ENCODE measurements at places on chromosomes 11 and 22. TPM values are rescaled to one million over a fixed set of nuclear protein-coding genes. Genes with fewer than 3 reads are reported as not detected.

DNA sequence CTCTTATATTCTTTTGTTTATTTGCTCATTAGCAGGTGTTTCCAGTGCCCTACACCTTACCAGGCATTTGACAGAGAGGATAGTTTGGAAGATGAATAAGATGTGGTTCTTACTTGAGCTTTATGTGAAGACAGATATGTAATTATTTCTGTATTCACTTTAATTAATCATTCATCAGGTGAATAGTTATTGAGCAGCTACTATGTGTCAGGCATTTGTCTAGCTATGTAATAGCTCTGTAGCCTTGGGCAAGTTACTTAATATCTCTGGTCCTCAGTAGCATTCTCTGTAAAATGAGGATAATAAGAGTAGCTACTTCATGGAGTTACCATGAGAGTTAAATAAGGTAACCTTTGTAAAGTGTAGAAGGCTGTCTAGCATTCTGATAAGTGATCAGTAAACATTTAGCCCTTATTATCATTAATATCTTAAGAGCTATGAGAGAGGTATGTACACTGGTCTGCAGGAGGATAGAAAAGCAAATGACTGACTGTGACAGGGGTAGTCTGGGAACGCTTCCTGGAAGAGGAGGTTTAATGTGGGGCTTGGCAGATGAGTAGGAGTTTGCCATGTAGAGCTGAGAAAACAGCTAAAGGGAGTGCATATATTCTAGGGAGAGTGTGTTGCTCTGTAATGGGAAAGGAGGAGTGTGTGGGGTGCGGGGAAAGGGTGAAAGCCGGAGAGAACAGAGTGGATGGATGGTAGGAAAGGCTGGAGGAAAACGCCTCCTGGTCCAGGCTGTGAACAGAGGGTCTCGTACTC is 56.1 kb downstream of the MICAL2 start:
- no peak for DNase-seq

DNA sequence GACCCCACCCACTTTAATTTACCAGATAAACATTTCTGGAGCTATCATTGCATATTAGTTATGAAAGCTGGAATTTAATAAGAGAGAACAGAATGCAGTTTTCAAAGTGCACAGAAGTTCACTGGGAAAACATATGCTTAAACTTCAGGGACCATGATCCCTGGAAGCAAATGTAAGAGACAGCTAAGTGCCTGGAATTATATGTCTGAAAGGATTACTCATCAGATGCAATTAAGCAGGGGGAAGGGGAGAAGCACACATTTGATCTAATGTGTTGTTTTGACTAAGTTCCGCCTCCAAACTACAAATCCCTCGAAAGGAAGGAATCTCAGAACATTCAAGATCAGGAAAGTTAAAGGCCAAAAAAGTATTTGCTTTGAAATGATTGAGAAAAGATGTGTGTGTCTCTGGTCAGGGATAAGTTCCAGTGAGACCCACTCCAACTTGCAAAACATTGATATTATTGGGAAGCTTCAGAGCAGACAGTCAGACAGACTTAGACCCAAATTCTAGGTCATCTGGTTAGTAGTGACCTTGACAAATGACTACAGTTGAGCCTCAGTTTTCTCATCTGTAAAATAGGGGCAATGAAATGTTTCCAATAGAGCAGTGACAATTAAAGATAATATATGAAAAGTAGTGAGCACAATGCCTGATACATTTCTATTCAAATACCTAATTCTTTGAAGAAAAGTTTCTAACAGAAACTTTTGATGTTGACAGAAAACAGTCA is 147.6 kb downstream of the ME3 start:
- DNase-seq, result peak; percentile 73

DNA sequence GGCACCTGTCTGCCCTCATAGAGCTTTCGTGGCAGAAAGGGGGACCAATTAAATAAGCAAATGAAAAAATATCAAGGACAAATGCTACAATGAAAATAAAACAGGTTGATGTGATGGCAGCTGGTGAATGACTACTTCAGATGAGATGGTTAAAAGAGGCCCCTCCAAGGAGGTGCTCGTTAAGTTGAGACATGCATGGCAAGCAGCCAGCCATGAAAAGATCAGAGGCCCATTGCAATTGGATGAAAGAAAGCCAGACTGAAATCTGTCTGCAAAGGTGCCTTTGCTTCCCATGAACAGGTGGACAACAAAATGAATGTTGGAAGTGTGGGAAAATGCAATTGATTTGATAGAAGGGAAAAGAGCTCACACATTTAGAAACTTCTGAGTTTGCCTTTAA is 848 bp upstream of the TRPC6 start:
- no peak for DNase-seq

DNA sequence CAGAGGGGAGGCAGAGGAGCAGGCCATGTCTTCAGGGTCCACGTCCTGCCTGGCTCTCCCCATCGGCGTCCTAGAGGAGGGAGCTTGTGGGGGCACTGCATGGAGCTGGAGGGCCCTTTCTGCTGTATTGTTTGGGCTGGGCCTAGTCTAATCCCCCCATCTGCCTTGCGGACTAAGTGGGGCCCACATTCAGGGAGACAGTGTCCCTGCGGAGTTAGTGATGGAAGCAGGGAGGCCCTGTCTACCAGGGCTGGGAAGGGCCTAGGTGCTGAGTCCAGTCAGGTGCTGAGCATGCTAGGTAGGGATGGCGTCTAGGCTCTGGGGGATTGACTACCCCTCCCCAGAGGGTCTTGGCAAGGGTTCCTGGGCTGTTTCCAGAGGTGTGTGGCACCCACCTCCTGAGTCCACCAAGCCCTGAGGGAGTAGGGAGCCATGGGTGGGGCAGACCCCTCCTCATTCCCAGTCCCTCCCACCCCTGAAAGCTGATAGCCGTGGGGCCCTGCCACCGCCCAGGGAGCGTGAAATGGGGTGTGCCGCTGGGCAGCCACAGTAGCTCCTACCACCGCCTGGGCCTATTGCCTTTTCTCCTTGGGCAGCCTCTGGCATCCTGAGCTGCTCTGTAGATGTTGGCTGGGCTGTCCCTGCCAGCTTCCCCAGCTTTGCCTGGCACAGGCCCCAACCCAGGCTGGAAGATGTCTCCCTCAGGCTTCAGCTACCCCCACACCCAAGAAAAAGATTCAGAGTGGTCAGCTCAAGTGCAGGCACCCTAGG is 1.9 kb upstream of the POLD4 start:
- DNase-seq, result no peak

GRCh38 chr22:17371448-17371847 is 2.2 kb downstream of the CECR2 start:
- DNase-seq, result no peak

GRCh38 chr22:29722587-29722986 is 2.8 kb downstream of the CABP7 start:
- no peak for DNase-seq

GRCh38 chr22:26479043-26479791 is 4.4 kb downstream of the HPS4 start:
- no peak for DNase-seq

- DNase-seq, result no peak
Observed at GRCh38 chr22:49259839-49260615, 567.6 kb downstream of the BRD1 start.

- peak; percentile 54 for DNase-seq
Observed at GRCh38 chr11:119461229-119461963, 38.4 kb upstream of the THY1 start.

DNA sequence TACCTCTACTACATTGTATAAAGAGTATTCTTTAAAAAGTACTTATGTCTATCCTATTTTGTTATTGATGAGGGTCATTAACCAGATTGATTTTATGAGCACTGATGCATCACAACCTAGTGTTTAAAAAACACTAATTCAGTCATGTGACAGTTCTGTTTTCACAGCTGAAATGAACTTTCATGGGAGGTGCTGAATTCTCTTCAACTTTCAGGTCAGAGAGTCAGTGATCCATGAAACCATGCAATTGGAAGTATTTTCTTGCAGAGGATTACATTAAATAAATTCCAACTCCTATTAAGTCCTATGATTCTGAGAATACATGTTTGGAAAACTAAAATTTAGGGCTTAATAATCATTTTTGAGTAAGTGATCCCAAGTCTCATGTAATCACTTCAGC is 889.4 kb downstream of the KCNA4 start:
- no peak for DNase-seq

DNA sequence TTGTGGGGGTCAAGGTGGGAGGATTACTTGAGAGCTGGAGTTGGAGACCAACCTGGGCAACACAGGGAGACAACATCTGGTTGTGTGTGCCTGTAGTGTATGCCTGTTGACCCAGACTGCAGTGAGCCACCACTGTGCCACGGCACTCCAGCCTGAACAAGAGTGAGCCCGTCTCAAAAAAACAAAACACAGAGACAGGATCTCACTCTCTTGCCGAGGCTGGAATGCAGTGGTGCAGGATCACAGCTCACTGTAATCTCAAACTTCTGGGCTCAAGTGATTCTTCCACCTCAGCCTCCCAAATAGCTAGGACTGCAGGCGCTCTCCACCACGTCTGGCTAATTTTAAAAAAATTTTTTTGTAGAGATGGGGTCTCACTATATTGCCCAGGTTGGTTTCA is 112.5 kb downstream of the SGSM3 start:
- DNase-seq, result no peak

GRCh38 chr22:27991586-27992293 is 72.7 kb upstream of the PITPNB start:
- DNase-seq, result no peak

GRCh38 chr11:112725636-112726035 is 235.6 kb upstream of the NCAM1 start:
- no peak for DNase-seq

GRCh38 chr11:109957601-109958000 is 135.6 kb upstream of the ZC3H12C start:
- DNase-seq, result peak; percentile 58

DNA sequence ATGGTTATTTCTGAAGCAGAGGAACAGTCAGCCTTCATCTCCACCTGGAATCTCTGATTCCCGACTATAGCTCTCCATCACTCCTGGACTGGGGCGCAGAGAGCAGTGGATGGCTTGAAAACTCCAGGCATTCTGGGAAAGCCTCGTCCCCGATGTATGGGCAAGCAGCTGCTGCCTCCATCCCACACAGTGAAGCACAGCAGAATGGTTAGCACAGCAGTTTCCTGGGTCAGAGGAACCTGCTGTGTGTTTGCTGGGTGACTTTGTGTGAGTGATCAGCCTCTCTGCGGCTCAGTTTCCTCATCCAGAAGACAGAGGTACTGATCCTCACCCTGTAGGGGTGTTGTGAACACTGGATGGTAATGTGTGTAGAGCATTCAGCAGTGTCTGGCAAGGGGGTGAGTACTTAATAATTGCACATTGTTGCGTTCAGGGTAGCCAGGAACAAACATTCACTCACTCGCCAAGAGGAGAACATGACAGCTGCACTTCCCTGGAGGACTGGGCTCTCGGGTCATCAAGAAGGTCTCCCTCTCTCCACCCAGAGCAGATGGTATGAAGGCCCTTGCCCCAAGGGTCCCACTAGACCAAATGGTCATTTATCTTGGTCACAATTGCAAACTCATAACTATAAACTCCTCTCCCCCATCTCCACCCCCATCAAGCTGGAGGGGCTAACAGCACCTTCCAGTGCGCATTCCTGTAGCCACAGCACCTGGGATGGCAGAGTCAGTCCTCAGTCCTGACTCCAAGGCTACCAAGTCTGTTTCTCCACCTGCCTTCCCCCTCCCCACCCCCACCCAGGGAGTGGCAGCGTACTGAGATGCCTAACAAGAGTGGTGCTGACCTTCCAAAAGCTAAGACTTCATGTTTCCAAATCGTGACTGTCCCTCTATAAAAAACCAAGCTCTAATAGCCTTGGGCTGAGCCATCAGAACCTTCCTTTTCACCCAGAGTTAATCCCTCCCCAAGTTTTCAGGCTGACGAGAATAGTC is 1.5 kb upstream of the CHST1 start:
- no peak for DNase-seq

DNA sequence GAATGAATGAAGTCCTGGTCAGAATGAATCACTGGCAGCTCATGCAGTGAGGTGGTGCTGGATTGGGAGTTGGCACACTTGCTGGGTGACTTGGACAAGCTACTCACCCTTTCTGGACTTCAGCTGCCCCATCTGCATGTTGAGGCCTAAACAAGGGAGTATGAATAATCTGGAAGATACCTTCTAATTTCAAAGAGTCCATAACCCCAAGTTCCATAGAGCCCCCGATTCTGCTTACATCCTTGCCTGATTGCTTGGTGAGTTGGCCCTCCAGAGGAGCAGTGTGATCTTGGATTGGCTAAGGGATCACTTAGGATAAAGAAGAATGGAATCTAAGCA is 18.3 kb upstream of the ACCSL start:
- DNase-seq, result no peak

- no peak for DNase-seq
Observed at GRCh38 chr22:19242699-19243098, 48.8 kb downstream of the CLTCL1 start.

DNA sequence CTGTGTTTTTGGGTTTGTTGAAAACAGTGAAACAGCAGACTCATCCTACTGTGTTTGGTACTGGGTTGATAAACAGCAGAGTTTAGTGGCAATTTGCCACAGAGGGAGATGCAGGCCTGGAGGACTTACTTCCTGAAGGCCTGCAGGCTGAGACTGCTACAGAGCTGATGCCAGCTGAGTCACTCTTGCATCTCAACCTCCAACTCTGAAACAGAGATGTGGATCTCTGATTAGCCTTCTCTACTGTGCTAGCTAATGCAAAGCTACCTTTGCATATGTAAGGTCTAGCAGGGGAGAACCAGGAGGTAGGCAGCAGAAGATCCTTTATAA is 14.3 kb downstream of the ATP5MG start:
- peak; percentile 98 for DNase-seq

DNA sequence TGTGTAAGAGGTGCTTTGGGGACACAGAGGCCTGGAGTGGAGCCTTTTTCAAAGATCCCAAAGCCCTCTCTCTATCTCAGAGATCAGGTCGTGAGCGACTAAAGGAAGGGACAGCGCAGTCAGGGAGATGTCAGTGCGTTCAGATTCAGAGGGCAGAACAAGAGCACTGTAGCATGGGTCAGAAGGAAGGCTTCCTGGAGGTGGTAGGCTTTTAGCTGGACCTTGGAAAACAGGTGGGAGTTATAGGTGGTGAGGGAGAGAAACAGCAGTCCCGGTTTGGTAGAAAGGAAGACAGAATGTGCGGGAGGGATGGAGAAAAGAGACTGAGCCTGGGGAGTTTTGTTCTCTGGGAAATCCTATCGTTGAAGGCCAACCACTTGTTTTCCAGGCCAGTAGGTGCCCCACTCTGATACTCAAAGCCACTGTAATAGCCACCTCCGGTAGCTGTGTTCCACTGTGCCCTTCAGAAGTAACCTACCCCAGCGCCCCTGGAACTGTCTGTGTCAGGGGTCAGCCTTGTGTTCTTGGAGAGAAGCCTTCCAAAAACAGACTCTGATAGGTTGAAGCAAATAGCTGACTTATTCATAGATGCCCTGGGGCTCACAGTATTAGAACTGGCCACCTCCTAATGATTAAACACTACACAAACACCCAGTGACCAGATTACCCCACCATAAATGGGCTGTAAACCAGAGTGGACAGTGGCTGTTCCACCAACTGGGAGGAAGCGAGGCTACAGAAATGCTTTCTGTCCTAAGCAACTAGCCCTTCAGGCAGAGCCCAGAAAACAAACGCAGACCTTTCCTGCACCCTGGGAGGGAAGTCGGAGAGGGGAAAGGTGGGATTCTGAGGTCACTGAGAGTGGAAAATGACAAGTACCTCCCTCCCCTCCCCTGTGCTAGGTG is 157.7 kb downstream of the DBX1 start:
- DNase-seq, result no peak

- DNase-seq, result peak; percentile 67
Observed at GRCh38 chr22:23281406-23282088, 101.2 kb downstream of the BCR start.

Gene EML3
- 4.4 TPM for total RNA-seq

Gene CHKA
- 4.5 TPM for total RNA-seq

Gene ENTHD1
- not detected for total RNA-seq

Gene DUSP8
- 0.28 TPM for total RNA-seq

Gene NECTIN1
- total RNA-seq, result 1.7 TPM

Gene TTC36
- not detected for total RNA-seq

Gene DENND6B
- 0.56 TPM for total RNA-seq

Gene MS4A1
- not detected for total RNA-seq

Gene SCN4B
- 0.18 TPM for total RNA-seq

Gene SERHL2
- 3.9 TPM for total RNA-seq
